ENCODE measurements at places on chromosomes 16 and 17.

DNA sequence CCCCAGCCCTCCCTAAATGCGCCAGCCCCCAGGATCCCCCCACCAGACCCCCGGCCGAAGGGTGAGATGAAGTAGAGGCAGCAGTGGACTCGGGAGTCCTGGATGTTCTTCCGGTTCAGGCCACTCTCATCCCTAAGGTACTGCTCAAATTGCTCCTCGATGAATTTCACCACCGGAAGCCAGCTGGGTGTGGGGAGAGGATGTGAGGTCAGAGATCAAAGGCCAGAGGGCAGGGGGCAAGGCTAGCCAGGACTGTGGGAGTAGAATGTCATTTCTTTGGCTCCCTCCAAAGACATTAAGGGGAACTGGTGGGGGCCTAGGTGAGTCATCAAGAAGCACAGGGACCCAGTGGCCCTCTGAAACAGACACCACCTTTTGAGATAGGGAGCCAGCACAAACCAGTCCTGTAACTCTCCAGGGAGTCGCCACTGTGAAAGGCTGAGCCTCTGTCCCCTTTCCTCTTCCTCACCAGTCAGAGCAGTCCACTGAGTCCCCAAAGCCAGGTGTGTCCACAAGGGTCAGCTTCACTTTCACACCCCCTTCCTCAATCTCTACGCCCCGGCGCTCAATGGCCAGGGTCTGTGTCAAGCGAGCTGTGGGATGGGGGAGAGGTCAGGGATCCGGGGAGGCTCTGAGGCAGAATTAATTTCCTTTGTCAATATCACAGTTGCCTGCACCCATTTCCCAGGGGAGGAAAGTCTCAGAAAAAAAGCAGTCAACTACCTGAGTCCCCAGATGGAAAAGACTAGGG, 895 bp downstream of the SEPTIN1 start:
- no peak for DNase-seq

- DNase-seq = no peak
Observed at GRCh38 chr16:29821643-29822115, 1.4 kb downstream of the MVP start.

GRCh38 chr17:8469964-8470363, 34.3 kb downstream of the NDEL1 start:
- no peak for DNase-seq

DNA sequence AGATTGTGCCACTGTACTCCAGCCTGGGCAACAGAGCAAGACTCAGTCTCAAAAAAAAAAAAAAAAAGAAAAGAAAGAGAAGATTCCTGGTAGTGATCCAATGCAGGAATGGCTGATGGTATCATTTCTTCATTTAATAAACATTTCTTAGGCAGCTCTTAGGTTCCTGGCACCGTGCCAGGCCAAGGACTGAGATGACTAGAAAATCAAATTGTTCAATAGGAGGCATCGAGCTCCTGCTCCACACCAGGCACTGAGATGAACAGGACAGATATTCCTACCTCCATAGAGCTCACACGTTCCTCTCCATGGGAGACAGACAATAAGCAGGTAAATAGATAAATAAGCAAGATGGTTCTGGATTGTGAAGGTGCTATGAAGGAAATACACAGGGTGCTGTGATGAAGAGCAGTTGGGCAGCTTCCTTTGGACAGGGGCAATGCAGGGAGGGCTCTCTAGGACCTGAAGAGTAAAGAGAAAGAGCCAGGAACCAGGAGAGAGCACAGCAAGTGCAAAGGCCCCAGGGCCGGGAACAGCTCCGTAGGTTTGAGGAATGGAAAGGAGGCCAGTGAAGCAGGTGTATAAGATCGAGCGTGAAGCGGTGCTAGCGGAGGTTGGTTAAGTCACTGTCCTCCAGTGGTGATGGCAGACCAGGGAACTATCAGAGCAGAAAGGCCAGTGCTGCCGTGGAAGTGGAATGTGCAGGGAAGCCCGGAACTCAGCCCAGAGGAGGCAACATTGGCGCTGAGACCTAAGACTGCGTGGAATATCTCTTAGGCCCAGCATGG, 26.5 kb upstream of the CRHR1 start:
- DNase-seq = no peak

GRCh38 chr17:82963104-82963950, 116.1 kb upstream of the METRNL start:
- DNase-seq = peak; percentile 47

DNA sequence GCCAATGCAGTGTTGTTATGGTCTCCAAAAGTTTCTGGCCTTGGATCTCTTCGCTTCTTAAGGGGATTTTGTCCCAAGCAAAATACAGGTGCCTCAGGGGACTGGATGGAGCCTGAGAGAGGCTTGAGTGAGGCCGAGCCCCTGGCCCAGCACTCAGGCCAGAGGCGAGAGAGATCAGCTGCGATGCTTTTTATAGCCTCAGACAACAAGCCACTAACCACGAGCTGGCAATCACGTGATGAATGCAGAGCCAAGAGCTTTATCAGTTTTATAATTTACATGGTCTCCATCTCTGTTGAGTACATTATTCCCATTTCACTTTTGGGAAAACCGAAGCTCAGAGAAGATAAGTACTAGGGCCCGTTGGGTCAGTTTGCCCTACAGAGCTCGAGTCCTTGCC, 360.0 kb upstream of the CDH5 start:
- DNase-seq = no peak

DNA sequence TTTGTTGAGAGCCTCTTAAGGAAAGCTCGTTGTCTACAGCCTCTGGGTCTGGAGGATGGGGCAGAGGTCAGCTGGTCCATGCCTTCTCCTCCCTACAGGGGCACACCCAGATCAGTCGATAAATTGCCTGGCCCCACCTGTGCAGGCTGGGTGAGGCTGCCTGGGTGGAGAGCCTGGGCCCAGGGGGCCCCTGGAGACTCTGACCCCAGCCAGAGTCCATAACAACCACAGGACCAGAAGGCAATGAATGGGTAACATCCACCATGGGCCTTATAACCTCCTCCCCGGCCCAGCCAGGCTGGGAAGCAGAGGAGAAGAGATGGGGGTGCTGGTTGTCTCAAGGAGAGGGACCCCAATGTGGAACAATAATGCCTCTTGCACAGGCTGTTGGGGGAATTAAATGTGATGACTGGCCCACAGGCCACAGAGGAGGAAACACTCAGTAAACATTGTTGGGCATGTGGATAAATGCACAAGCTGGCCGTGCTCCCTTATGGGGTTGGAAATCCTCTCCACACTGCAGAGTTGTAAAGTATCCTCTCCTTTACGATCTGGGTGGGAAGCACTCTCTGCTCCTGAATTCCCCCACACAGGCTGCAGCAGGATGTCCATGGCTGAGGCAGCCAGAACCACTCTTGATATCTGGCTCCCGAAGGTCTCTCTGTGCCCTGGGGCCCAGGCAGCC, 56.7 kb upstream of the TOB1 start:
- DNase-seq = no peak

Measured in iPS DF 6.9 (cell line).